CD4-positive, alpha-beta T cell treated with Interleukin-1 beta for 1 hour (primary cell): ENCODE measurements at places on chromosomes 5 and 9.

GRCh38 chr5:158100373-158100888 is 241.5 kb upstream of the CLINT1 start:
- no peak for DNase-seq

- peak; percentile 77 for DNase-seq
Measured at GRCh38 chr9:37464426-37465248, 613 bp downstream of the ZBTB5 start.

DNA sequence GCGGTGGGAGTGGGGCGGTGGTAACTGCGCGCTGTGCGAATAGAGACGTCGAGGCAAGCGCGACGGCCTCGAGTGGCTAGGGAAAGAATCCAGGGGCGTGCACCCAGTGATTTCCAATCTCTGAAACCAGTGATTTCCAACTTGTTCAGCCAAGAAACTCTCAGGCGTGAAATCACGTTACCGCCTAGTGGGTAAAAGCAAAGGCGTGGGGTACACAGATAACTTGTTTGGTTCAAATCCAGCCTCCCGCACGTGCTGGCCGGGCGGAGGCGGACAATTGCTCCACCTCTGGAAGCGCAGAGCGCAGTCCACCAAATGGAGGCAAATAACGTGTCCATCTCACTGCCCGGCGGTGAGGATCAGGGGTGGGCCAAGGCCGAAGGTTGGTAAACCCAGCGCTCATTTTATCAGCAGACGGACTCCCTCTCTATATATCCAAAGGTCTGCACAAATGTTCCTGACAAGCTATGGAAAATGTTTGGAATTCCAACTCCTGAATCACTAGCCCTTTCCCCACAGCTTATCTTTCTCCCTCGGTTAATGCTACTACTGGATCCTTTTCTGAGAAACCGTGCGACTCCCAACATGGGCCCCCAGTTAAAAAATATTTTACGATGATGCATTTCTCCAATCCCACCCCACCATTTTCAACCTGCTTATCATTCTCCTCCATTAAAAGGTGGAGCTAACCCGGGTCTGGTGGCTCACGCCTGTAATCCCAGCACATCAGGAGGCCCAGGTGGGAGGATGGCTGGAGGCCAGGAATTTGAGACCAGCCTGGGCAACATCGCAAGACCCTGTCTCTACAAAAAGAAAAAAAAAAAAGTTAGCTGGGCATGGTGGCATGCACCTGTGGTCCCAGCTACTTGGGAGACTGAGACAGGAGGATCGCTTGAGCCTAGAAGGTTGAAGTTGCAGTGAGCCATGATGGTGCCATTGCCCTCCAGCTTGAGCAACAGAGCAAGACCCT is 950 bp upstream of the FNBP1 start:
- DNase-seq, result no peak

GRCh38 chr5:9799606-9800005 is 169.5 kb upstream of the TAS2R1 start:
- DNase-seq, result no peak

- no peak for DNase-seq
Measured at GRCh38 chr5:157563373-157563928, 12.1 kb downstream of the ADAM19 start.

- DNase-seq, result no peak
Measured at GRCh38 chr9:105993921-105994715, 299.8 kb downstream of the TMEM38B start.

DNA sequence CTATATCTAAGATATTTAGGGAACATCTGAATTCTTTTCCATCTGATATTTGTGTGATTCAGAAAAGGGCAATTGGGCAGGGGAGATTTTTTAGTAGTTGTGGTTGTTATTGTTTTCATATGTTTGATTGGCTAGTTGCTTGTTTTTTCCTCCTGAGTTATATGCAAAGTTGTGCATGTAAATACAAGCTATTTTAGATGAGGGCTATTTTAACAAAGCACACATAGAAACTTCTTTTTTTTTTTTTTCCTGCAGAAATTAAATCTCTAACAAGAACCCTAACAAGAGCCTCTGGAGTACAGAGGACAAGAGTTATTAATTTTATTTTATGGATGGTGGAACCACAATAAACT is 559.1 kb downstream of the CETN3 start:
- no peak for DNase-seq

GRCh38 chr9:126606483-126606870 is 7.3 kb upstream of the LMX1B start:
- DNase-seq, result no peak

DNA sequence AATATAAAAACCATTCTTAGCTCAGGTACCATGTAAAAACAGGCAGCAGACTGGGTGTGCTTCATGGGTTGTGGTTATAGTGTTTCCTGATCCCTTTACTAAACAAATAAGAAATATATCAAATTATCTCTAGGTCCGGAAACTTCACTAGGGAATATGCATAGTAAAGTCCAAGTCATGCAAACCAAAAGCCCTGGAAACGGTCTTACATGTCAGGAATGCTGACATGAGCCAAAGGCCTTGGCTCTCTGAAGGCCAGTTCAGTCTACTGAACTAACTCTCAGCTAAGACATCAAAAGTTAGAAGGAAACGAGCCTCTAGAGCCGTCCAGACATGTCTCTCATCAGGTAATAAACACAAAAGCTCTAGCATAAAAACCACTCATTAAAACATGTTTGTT is 778.9 kb upstream of the ZNF608 start:
- DNase-seq, result no peak

DNA sequence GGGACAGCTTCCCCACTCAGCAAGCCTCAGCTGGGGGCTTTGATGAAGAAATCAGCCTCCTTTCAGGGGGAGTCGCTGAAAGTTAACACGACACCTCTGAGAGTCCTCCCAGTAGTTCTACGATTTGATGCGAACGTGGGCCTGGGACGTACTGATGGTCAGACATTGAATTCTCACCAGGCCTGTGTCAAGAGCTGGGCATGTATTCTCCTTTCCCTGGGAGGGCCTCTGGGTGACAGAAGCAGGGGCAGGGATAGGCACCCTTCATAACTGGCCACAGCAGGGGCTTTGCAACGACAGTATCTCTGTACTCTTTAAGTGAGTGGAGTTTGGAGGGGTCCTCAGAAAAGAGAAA is 15.6 kb upstream of the COL5A1 start:
- no peak for DNase-seq

GRCh38 chr5:170611449-170612090 is 107.8 kb downstream of the KCNIP1 start:
- DNase-seq, result no peak

GRCh38 chr5:86748538-86749105 is 130.9 kb downstream of the COX7C start:
- DNase-seq, result no peak

DNA sequence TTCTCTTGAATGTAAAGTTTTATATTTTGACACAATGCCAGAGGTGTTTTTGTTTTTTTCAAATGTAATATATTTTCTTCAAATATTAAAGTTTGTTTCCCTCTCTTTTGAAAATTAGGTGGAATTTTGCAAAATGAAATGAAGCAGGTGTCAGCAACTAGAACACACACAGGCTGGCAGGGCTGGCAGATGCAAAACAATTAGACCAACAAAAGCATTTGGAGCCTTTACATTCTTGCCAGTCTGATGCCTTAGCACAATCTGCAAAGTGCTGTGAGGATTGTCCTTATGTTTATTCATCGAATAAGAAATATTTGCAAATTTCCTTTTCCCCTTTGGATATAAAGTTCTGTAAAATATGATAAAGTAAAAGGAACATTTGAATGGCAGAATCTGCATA is 1063.9 kb downstream of the CDH9 start:
- no peak for DNase-seq

DNA sequence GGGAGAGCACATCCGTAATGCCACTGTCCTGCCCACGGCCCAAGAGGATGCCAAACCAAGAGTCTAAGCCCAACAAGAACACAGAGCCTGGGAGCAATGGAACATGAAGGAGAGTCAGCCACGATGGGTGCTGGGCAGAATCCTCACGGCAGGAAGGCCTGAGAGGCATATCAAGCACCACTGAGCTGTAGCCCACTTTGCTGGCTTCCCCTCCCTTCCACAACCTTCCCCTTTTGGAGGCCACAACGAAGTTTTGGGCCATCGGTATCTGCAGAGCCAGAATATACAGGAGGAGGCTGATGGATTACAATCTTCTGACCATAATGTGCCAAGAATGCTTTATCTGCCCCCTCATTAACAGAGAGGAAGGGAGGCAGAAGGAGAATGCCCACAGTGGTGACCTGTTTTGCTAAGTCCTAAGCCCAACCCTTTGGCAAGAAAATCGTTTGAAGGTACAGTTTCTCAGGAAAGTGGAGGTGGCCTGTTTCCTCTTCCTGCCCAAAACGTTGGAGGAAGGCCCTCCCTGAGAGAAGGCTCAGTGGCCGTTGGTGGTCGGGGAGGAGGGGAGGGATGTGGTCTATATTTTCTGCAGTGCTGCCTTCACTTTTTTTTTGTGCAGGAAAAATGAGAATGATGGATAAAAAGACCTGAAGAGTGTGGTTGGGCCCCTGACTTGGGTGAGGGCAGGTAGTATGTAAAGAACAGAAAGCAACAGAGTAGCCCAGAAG is 26.2 kb downstream of the MACROH2A1 start:
- DNase-seq, result no peak

DNA sequence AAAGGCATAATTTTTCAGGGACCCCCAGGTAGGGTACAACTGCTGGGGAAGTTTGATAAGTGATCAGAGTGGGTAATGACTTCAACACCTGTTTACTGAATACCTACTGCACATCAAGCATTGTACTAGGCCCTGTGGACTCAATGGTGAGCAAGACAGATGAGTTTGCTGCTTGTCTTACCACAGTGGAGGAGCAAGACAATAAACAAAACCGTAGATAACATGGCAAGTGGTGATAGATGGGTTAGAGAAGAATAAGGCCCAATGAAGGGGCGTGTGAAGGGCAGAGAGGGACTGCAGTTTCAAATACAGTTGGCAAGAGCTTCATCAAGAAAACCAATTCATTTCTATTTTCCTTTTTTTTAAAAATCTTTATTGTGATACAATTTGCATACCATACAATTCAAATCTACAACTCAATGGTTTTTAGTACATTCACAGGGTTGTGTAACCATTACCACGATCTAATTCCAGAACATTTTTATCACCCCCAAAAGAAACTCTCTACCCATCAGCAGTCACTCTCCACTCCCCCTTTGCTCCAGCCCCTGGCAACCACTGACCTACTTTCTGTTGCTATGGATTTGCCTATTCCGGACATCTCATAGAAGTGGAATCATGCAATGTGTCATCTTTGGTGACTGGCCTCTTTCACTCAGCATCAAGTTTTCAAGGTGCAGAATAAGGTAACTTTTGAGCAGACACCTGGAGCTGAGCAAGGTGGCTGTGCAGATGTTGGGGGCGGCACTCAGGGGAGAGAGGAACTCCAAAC is 31.9 kb upstream of the HAND1 start:
- no peak for DNase-seq

DNA sequence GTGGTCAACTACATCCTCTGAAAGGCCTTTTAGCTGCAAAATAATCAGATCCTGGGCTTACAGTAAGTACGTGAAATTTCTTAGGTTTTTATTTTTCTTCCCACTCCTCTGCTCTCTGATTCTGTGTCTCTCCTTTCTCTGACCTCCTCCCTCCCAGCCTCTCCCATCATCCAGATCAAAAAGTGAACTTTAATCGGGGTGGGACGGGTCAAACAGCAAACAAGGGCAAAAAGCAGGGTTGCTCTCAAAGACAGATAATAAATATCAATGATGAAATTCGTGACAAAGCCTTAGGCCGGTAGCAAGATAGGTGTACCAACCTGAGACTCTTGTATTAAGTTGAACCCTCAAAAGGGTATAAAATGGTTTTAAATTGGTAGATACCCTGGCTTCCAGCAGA is 76.1 kb downstream of the RANBP17 start:
- DNase-seq, result no peak

DNA sequence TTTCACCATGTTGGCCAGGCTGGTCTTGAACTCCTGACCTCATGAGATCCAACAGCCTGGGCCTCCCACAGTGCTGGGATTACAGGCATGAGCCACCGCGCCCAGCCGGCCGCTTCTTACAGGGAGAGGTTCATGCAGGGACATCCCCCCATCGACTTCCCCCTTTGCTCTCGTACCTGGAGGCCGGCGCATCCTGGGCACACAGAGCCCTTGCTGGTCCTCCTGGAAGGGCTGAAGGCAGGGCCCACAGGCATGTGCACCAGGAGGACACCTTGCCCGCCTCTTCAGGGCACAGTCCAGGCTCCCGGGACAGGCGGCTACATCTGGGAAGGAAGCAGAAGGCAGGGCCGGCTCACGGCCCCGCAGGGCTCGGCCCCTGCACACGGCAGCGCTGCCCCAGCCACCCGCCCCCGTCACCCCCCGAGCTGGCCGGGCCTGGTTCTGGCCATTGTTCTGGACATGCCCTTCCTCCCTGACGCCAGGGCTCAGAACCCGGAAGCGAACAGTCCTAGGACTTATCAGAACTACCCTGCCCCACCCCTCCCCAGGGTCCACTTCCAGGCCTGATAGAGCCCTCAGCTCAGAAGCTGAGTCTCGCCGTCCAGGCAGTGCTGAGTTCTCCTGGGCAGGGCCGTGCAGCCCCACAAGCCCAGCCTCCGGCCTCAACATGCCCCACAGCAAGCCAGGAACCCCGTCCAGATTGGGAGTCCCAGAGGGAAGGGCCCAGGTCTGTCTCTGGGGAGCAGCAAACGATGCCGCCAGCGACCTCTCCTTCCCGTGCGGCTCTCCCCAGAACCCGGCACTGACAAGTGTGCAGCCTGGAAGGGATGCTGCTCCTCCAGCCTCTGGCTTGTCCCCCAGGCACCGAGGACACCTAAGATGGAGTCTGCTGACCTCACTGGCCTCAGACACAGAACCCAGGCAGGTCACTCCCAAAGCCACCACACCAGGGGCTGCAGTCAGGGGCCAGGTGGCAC is 2.9 kb downstream of the NPDC1 start:
- DNase-seq, result no peak

DNA sequence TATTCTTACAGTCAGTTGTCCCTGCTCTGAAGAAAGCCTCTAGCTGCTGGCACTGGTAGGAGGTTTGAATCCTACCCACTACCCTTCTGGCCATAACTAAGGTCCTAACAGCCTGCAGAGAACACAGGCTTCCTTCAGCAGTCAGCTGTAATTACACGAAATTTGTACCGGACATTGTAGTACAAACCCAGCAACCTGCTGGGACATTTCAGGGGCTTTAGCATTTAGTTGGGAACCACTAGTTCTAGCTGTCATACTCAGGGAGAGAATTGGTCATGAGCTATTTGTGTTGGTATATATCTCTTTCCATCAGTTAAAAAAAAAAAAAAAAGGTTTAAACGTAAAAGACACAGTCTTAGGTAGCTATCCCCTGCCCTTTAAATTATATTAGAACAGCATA is 1070.2 kb upstream of the DMAC1 start:
- DNase-seq, result no peak

DNA sequence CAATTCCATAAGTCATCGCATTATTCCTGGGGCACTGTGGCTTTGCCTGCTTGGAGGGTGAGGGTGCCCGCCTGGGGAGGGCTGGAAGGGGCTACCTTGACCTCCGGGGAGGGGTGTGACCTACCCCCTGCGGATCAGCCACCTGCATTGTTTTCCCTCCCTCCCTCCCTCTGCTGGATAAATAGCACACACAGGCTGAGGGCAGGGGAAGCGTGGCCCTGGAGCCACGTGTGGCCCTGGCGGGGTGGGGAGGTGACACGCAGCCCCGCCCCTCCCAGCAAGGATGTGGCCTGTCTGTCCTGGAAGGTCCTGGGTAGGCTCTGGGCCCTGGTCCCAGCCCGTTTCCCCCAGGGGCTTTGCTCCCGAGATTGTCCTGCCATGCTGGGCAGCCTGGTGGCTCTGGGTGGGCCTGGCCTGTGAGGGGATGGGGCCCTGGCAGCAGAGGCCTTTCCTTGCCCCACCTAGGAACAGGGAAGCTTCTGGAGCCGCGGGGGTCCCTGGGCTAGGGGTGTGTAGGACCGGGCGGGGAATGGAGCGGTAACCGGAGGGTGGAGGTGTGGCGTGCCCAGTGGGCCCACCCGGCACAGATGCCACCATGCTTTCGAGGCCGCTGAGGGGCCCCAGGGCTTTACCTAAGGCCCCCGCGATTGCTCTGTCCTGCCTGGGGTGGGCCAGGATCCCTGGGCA is 33.4 kb downstream of the RXRA start:
- peak; percentile 7 for DNase-seq
